ENCODE measurements at places on chromosomes 13 and 19.
A peak's percentile ranks its signal among the peaks of the same experiment; 100 is the strongest.

GRCh38 chr19:41939861-41940730, 11.8 kb upstream of the ERFL start:
- no peak for DNase-seq

DNA sequence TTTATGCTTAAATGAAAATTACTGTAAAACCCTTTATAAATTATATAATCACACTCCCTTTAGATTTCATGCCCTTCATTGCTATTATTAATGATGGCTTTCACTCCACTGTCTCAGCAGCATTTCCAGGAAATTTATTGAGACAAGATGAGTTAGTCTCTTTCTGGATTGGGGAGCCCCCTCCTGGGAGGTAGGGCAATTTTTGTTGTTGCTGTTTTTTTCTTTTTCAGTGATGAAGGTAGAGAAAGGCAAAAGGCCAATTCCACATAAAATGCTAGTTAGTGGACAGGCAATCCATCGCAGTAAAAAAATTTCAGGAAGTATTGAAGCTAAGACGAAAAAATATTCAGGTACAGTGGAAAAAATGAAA, 80.2 kb downstream of the TEX26 start:
- peak; percentile 86 for DNase-seq

- DNase-seq, result no peak
Measured at GRCh38 chr13:57637515-57637914, 6.0 kb downstream of the PCDH17 start.

DNA sequence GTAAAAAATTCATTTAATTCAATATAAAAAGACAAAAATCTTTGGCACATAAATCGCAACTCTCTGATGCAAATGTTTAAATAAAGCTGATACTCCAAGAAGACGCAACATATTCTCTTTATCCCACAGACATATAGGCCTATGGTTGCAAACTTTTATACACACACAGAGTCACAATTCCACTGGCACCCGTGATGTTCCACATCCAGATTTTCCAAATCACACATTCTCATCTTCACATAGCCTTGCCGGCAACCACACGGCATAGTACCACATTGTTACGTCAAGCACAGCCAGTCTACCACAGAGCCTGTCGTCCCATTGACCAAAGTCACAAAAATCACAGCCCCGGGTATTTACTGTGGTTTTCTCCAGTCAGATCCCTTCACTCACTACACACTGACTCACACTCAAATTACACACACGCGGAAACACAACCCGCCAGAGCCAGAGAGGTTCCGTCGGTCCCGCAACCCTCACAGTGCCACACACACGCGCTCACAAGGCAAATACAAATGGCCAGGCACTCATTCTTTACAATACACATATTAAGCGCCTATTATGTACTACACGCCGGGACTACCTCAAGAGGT, 546 bp upstream of the ZNF546 start:
- peak; percentile 58 for DNase-seq

- DNase-seq, result no peak
Measured at GRCh38 chr19:11448410-11448809, 13.0 kb downstream of the PRKCSH start.

DNA sequence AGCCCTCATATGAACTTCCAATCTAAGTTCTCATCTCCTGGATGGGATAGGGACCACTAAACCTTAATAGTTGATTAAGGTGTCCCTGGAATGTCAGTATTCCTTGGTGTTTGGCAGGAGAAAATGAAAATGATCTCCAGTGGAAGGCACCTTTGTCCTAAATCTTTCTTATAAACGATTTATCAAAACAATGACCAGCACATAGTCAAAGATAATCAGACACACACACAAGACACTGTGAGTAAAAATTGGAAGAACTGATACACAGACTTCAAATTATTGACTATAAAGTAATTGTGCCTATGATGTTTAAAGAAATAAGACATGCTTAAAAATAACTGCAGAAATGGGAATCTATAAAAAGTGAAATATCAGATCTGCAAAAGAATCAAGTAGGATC, 13.7 kb downstream of the CEBPA start:
- no peak for DNase-seq

DNA sequence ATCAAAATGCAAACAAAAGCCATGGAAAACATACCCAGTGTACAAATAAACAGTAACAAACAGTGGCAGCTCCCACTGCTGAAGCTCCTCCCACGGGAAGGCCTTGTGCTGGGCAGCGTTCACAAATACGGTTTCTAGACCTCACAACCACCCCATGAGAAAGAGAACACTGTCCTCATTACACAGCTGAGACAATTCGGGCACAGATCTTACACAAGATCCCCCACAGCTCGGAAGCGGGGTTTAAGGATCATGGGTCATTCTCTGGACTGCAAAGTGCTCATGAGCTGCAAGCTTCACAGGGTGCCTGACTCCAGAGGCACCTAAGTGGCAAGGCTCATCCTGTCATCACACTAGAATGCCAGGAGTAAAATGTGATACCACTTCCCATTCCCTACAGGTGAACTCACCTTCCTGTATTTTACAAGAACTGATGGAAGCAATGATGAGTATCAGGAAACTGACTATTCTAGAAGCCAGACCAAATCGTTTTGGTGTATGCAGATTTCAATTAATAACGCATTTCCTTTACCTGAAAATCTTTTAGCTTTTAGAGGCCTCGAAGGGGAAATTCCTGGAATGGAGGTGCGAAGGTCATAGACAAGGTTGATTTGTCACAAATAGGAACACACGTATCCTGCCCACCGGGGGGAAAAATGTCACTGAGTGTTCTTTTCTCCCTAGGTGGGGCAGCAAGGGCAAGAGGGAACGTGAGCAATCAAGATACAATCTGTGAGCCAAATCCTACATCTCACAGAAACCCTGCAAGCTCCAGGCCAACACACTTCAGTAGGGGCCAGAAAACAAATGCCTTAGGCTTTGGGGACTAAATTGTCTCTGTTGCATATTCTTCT, 41.2 kb downstream of the STK24 start:
- DNase-seq, result no peak

DNA sequence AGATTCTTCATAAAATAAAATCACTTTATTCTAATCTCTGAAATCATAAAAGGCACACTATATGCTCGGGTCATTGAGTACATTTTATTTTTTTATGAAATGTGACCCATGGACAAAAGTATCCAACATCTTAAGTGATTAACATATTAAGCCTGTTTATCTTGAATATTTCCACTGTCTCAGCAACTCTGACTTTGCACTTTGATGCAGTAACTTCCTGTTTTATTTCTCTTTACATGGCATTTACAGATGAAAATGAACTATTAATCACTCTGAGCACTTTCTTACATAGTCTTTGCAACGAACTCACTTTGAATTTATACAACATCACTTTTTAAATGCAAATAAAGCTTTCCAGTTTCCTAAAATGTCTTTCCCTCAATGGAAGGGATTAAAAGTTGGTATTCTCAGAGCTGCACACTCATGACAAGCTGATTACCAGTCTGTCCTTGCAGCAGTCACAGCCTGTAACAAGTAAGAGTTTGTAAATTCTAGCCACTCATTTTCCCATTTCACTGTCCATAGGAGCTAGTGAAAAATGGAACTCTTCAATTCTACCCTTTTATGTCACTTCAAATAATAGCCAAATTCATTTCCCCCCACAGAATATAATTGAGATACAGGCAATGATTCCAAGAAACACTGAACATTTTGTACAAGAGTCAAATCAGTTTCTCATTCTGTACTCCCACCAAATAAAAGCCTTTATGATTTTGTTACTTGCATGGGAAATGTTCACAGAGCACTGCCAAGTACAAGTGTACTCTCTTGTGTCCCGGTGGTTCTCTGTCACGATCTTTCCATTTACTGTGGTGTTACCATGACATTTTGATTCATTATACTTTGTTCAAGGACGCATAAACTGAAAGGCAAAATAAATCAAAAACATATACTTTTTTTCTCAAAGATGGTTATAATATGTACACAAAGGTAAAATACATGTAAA, 1968.9 kb downstream of the PCDH9 start:
- no peak for DNase-seq

All from NCI-H526 (cell line).